ENCODE measurements at places on chromosomes 1 and 21.
A peak's percentile ranks its signal among the peaks of the same experiment; 100 is the strongest.

GRCh38 chr1:113802367-113803007 lies 9.8 kb downstream of the RSBN1 start:
- no peak for DNase-seq

DNA sequence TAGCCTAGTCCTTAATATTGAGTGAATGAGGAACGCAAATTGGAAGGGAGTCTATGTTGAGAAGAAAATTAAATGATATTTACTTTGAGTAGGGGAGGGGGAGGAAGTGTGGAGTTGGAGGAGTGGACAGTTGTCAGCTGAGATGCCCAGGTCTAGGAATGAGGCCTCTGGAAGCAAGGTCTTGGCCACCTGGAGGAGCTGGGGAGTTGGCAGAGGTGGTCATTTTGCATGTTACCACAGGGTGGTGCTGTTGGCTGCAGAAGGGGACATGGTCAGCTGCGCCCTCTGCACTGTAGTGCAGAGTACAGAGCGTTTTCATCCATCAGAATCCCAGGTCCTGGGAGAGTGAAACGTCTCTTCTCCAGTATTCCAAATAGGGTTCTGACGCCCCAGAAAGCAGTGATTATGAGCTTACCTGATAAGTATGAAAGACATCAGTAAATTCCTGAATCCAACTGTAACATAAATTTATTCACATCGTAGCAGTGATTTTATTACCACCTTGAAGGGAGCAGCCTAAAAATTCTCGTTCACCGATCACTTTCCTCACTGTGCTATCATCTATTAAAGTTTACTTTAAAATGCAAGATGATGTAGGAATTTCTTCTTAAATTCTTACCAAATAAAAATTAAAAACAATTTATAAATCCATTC lies 13.8 kb downstream of the PARK7 start:
- peak; percentile 35 for DNase-seq

DNA sequence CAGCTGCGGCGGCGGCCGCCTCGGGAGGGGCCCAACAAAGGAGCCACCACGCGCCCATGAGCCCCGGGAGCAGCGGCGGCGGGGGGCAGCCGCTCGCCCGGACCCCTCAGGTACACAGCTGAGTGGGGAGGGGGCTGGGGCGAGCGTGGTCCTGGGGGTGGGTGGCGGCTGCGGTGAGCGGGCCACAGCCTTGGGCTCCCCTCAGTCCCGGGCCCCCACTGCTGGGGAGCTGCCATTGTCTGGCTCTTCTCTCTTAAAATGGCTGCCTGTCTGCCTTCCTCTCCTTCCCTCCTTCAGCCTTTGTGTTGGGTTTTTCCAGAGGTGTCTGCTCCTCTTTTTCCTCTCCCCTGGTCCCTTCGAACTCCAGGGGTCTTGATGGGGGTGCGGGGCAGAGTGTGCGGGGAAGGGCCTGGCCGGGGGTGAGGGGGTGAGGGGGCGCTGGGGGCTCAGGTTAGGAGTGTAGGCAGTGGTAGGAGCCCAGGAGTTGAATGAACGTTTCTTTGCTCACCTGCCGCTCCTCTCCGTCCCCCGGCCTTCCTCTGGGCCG lies 1.7 kb downstream of the ARID1A start:
- DNase-seq, result no peak

- DNase-seq, result no peak
Observed at GRCh38 chr1:63928186-63929105, 154.6 kb downstream of the ROR1 start.

DNA sequence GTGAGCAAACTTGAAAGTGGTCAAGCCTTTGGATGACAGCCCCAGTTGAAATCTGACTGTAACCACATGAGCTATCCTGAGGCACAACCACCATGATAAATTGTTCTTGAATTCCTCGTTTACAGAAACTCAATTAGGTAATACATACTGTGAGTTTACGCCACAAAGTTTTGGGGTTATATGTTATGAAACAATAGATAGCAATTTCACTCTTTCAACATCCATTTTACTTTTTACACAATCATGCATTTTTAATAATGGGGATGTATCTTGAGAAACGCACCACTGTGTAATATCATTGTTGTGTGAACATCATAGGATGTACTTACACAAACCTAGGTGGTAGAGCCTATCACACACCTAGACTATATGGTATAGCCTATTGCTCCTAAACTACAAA lies 35.4 kb downstream of the OR2C3 start:
- DNase-seq, result no peak

- no peak for DNase-seq
Observed at GRCh38 chr1:98157524-98158313, 236.9 kb upstream of the DPYD start.

DNA sequence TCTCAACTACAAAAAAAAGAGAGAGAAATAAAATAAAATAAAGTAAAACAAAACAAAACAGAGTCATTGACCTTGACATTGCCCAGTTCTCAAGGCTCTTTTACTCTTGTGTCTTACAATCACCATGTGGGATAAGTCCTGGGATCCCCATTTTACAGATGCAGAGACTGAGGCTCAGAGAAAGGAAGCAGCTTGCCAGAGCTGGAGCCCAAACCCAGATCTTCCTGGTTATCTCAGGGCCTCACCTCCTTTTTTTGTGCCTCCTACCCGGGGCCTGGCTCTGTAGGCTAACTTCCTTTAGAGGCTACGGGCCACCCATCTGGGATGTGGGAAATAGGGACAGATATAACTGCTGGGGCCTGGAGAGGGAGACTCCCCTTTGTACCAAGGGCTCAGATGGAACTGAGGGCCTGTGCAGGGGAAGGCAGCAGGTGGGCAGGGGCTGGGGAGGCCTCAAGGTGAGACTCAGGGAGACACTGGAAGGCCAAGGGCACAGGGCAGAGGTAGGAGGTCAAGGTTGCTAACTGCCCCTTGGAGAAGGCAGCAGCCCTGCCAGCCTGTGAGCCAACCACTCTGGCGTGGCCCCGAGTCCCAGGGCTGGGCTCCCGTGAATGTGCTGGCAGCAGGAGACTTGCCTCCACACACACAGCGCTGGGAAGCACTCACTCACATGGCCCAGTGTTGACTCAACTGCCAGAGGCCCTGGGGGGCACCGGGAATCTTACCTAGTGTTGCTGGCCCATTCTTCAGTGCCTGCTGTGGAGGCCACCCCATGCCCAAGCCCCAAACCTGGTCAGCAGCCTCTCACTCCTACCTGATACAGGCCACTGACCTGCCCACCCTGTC lies 6.5 kb upstream of the ECE1 start:
- no peak for DNase-seq

- DNase-seq, result no peak
Observed at GRCh38 chr1:34777519-34778321, 3.3 kb upstream of the GJB3 start.

DNA sequence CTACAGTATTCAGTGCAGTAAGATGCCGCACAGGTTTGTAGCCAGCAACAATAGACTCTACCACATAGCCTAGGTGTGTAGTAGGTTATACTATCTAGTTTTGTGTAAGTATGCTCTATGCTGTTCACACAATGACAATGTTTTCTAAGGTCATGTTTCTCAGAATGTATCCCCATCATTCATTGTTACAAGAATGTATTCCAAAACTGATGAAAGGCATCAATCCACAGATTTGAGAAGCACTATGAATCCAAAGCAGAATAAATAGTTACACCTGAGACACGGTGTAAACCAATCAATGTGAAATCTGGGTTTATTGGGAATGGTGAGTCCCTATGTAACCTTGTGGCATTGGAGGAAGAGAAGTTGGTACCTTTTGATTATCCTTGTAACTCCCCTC lies 54.5 kb upstream of the MARK1 start:
- no peak for DNase-seq

DNA sequence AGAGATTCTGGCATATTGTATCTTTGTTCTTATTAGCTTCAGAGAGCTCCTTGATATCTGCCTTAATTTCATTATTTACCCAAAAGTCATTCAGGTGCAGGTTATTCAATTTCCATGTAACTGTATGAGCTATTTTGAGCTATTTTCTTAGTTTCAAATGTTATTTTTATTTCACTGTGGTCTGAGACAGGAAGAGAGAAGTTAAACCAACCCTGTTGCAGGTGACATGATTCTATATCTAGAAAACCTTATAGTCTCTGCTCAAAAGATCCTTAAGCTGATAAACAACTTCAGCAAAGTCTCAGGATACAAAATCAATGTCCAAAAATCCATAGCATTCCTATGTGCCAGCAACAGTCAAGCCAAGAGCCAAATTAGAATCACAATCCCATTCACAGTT lies 1644.0 kb upstream of the B3GALT2 start:
- no peak for DNase-seq

GRCh38 chr1:27150641-27151040 lies 4.3 kb downstream of the SLC9A1 start:
- DNase-seq, result no peak

DNA sequence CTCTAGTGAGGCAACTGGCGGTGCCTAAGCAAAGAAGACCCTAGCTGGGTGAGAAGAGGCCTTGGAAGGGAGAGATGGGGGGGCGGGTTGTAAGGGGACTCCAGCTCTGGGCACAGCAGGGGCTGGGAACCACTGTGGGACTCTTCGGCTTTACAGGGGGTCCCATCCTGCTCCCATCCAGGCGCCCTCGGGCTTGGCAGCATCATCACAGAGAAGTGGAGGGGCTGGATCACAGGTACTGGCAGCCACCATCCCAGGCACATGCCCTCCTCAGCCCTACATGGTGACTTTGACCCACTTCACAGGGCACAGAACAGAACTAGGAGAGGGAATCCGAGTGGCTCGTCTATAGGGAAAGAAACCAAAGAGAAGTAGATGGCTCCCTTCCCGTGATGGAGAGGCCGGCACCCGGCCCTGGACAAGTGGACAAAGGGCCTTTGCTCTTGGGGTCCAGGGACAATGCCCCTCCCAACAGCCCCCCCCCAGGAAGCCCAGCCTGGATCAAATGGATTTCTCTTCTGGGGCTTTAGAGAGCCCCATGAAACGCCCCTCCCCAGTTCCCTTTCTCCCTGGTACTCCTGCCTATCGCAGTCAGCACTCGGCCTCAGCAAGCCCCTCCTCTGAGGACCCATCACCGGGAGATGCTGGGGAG lies 54.0 kb upstream of the ECE1 start:
- DNase-seq, result no peak

GRCh38 chr1:247337961-247338360 lies 6.3 kb upstream of the ZNF496 start:
- no peak for DNase-seq

DNA sequence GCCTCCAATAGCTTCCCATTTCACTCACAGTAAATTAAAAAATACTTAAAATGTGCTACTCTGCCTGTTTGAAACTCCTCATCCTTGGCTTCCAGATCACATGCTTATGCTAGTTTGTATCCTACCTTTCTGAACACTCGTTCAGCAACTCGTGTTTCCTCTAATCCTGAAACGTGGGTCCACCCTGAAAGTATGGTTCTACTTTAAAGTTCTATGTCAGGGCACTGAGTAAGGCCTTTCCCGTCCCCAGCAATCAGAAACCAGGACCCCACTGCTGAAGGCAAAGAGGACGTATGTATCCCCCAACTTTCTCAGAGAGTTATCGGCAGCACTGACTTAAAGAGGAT lies 419 bp upstream of the TSEN15 start:
- no peak for DNase-seq

GRCh38 chr1:10835822-10836421 lies 39.5 kb upstream of the CASZ1 start:
- no peak for DNase-seq

GRCh38 chr1:82145656-82146055 lies 344.9 kb downstream of the ADGRL2 start:
- DNase-seq, result no peak

DNA sequence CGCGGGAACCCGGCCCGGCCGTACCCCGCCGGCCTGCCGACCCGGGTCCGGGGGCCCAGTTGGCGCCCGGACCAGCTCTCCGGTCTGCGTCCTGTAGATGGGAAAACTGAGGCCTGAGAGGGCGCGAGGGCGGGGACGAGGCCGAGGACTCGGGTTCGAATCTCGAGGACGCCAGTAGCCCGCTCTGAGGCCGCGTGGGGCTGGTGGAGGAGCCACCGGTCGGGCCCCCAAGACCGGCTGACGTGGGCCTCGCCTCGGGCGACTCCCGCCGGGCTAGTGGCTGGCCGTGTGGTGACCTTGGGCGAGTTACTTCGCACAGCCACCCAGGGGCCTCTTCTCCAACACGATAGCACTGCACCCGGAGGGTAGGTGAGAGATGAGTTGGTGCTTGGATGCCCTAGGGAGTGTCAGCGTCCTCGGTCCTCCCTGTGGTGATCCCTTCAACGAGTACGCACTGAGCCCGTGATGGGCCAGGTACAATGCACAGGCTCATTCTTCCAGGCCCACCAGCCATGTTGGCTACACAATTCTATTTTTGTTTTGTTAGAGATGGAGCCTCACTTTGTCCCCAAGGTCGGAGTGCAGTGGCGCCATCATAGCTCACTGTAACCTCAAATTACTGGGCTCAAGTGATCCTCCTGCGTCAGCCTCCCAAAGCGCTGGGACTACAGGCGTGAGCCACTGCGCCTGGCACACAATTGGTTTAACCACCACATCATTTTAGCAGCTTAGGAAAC lies 404 bp upstream of the SCMH1 start:
- peak; percentile 40 for DNase-seq

GRCh38 chr1:161730050-161730564 lies 8.8 kb downstream of the FCRLB start:
- peak; percentile 56 for DNase-seq

- DNase-seq, result no peak
Observed at GRCh38 chr21:35469498-35469897, 420.4 kb upstream of the RUNX1 start.

DNA sequence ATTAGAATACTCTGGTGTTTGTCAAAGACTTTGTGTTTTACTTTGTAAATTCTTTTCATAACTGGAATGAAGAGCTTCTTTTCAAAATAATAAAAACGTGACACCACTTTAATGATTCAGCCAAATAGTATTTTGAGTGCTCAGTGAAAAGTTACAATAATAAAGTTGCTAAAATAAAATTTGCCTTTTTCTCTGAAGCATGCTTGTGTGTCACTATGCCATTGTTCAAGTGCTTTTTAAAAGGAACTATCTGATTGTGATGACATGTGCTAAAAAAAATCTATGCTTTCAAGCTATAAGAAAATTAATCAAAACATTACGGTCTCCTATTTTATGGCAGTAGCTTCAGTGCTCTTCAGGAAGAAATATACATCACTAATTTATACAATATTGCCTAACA lies 1290.5 kb upstream of the B3GALT2 start:
- no peak for DNase-seq

DNA sequence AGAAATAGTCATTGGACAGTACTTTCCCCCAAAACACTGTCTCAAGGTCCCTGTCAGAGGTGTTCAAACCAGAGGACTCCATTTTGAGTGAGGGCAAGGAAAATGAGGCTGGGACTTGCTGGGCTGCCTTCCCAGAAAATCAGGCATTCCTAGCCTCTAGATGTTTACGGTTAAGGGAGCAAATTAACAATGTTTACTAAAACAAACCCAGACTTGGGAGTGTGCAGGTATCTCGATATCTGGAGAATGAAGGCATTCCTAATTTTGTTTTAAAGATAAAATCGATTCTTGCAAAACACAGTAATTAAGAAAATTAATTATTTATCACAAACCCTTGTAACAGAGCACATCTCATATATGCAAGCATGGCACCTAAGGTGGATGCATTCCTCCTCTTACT lies 48.9 kb upstream of the CITED4 start:
- DNase-seq, result no peak

GRCh38 chr1:62905872-62906271 lies 121.9 kb downstream of the ATG4C start:
- no peak for DNase-seq
